ENCODE measurements at places on chromosomes 11 and 22. TPM values are rescaled to one million over a fixed set of nuclear protein-coding genes. Genes with fewer than 3 reads are reported as not detected.

DNA sequence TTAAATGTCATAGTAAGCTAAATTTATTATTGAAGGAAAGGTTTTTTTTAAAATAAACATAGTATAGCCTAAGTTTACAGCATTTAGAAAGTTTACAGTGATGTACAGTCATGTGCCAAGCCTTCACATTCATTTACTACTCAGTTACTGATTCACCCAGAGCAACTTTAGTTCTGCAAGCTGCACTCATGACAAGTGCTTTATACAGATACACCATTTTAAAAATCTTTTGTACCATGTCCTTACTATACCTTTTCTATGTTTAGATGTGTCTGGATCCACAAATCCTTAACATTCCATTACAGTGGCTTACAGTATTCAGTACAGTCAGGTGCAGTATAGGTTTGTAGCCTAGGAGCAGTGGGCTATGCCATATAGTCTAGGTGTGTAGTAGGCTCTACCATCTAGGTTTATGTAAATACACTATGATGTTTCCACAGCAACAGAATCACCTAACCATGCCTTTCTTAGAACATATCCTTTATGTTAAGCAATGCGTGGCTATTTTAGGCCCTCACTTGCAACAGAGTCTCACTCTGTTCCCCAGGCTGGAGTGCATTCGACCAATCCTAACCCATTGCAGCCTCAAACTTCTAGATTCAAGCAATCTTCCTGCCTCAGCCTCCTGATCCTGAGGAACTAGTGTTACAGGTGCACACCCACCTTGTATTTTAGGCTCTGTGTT is 79.5 kb upstream of the SLC25A18 start:
- DNase-seq = no peak

GRCh38 chr22:46042786-46043185 is 65.8 kb upstream of the WNT7B start:
- DNase-seq = no peak

- no peak for DNase-seq
Observed at GRCh38 chr11:69144316-69145049, 11.3 kb upstream of the SMIM38 start.

DNA sequence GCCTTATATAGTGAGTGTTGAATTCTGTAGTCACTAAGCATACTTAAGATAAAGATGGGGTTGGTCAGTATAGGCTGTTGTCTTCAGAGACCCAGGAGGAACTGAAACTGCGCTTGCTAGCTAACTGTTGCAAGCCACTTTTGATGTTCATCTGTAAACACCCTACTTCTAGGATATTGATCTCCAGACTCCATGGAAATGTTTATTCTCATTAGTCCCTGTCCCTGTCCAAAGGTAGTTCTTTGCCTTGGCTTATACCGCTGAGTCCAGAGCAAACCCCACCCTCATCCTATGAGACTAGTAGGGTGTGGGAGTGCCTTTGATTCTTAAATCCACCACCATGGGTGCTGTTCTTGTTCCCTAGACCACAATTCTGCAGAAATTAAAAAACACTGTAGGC is 36.4 kb downstream of the DEPDC5 start:
- DNase-seq = no peak

- DNase-seq = no peak
Observed at GRCh38 chr22:45861259-45861658, 115.7 kb downstream of the WNT7B start.

DNA sequence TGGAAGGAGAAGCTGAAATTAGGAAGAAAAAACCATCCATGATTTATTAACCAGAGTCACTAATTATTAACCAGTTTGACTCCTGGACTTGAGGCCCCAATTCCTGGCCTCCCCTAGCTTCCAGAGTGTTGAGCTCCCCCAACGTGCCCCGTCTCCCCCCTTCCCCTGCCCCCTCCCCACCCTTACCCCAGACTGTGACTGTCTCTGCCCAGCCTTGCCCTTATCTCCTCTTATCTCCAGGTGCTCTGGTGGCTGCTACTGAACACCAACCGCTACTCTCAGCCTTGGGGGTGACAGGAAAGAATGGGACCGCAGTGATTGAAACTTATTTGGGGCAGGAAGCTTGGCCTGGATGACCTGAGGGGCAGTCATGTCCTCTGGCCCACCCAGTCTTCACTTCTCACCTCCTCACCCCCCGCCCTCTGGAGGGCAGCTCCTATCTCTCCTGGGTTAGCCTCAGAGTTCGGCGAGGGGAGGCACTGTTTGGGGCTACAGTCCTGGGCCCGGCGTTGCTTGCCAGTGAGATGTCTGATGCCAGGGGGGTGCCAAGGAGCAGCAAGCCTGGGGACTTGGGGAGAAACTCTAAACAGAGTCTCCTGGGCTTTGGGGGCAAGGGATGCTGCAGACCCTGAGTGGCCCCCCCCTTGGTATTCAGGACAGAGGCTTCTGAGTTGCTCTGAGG is 15.5 kb downstream of the NECTIN1 start:
- no peak for DNase-seq

- no peak for DNase-seq
Observed at GRCh38 chr11:82631722-82632630, 101.7 kb downstream of the FAM181B start.

GRCh38 chr11:92246630-92247029 is 22.0 kb downstream of the FAT3 start:
- DNase-seq = no peak

DNA sequence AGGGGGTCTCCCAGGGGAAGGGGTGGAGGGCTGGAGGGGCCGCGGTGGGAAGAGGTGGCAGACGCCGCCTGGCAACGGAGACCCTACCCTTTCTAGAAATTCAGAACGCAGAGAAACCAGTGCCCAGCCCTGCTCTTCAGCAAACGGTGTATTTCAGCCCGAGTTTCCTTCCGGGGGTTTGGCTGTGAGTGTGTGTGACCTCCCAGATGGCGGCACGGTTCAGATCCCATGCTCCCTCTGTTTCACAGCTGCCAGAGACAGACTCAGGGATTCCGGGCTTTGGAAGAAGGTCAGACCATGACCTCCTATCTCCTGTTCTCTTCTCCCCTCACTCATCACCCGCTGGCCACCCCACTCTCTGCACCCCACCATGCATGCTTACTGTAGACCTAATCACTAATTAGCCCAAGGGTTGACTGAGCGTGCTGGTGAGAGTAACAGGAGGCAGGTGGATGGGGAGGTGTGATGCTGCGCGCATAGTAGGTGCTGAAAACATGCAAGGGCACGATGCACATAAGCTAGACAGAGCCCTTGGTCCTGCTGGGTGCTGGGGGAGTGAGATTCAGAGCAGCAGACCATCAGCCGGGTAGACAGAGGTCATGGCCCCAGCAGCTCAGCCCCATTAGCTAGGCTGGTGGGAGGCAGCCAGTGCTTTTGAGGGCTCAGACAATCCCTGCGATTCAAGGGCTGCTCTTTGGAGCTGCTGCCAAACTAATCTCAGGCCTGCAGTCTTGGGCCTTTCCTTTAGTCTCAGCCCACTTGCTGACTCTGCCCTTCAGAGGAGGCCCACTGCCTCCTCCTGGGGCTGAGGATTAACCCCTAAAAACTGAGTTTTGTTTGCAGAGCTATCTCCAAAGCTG is 256.5 kb upstream of the CADM1 start:
- no peak for DNase-seq

GRCh38 chr22:42553475-42554361 is at the start of gene SERHL2:
Gene SERHL2 (plus strand): TSS chr22:42553956. CDS start chr22:42554021, 65 bp downstream.
- DNase-seq = peak; percentile 97

DNA sequence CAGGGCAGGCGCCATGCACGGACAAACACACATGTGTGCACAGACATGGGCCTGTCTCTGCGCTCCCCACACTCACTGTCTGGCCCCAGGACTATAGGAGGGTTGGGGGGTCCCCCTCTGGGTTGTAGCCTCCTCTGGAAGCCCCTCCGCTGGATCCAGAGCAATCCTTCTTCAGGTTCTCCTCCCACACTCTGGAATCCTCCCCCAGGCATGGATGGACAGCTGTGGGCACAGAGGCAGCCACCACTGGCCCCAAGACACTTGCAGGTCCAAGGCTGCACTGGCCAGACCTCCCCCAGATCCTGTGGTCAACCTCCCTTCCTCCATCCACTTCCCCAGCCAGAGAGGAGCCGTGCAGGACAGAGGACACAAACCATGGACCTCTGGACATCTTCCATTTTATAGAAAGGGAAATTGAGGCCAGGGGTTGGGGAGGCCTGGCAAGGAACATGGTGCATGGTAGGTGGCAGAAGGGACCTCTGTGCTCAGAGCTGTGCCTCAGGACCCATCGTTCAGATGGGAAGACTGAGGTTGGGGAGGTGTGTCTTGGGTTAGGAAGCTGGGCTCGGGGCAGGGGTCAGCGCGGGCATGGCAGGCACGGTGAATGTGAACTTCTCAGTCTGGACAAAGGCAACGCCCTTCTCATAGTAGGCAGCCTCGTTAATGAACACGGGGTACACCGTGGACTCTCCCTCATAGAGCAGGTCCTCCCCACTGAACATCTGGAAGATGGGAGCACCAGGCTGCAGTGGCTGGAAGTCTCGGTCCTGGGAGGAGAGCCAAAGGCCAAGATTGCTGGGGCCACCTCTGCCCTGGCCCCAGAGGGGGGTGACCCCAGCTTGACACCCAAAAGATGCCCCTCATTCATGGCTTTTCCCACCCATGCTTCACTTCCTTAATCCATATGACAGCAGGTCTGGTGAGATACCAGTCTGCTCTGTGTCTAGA is 2.9 kb upstream of the TBX10 start:
- no peak for DNase-seq

DNA sequence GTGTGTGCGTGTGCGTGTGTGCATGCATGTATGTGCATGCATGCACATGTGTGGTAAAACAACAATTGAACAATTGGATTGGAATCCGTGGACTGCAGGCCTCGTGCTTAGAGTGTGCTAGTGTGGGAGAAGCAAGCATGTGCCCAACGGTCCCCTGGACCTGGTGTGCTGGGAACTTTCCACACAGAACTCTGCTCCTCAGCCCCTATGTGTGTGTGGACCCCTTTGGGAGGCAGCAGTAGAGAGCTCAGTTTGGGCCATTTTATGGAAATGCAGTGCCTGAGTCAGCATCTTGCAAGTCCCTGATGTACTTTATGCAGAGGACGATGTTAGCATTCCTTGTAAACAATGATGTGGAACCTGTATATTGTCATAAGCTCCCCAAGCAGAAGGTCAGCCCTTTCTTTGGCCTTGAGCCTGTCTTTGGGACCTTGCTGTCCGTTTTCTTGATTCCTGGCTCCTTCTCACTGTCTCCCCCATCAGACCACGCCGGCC is 167.3 kb downstream of the TBC1D22A start:
- DNase-seq = no peak

DNA sequence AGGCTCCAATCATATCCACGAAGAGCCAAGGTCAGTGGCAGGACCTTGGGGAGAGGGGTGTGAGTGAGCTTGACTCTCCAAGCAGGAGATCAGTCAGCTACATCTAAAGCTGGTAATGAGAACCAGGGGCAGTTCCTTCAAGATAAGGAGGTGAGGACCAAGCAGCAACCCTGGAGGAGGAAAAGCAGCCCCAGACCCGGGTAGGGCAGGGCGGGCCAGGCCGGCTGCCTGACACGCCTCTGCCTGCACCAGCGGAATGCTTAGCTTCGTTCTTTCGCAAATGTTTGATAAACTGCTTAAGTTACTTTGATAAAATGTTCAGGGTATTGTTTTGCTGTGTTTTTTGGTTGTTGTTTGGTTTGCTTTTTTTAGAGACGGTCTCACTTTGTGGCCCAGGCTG is 18.7 kb upstream of the FADD start:
- no peak for DNase-seq

GRCh38 chr11:128735935-128736605 is 42.2 kb downstream of the FLI1 start:
- peak; percentile 69 for DNase-seq

DNA sequence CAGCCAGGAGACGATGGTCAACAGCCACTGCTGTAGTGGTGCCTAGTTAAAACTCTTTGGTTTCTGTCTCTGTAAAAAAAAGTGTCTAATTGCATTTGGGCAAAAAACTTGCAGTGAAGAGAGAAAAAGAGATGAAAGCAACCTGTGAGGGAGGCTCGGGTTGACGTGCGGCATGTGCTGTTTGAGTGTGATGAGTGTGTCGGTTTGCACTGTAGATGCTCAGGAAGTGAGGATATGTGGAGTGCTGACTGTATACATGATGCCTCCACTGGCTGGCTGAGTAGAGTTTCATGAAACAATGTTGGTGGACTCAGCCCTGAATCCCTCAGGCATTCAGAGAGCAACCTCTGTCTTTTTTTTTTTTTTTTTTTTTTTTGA is 4.3 kb upstream of the DGCR6L start:
- peak; percentile 82 for DNase-seq

- DNase-seq = no peak
Observed at GRCh38 chr11:121692236-121692635, 239.5 kb upstream of the SORL1-AS1 start.

DNA sequence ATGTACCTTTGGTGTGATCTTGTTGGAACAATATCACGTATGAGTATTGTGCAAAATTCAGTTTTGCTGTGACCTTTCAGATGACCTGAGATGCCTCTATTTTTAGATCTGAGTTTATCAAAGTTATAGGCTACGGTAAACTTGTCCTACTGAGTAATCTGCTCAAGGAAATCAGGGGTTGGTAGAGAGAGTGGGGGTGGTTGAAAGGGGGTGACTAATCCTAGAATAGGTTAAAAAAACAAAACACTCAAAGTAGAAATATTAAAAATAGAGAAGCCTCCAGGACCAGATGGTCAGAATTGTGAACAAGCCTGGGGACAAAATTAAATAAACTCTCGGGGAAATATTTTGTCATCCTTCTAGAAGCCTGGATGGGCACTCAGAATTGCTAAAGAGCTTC is 59.9 kb upstream of the C11orf87 start:
- no peak for DNase-seq

DNA sequence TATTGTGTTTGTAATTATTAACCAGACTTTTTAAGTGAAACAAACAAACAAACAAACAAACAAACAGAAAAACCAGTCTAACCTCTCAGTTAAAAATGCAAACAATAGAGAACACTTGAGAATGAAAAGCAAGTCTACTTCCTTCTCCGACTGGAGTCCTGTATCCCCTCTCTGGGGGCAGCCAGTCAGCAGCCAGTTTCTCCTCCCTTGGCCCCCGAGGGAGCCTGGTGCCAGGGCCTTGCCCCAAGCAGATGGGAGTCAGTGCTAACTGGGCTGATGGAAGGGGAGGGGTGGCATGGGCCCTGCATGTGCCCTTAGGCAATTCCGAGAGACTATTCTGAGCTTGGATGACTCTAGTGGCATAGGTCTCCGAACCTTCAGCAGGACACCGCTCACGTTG is 137.2 kb downstream of the GRIK4 start:
- no peak for DNase-seq

GRCh38 chr11:2525941-2526807 is 81.4 kb downstream of the KCNQ1 start:
- DNase-seq = no peak

GRCh38 chr22:50459496-50460140 is 15.2 kb downstream of the SBF1 start:
- DNase-seq = no peak

GRCh38 chr22:29623059-29623458 is 19.6 kb downstream of the NF2 start:
- no peak for DNase-seq

- no peak for DNase-seq
Observed at GRCh38 chr22:28773461-28773867, 969 bp downstream of the CCDC117 start.

The DEUP1 gene
- total RNA-seq = not detected

The LIF gene
- total RNA-seq = 511 TPM

The FADD gene
- total RNA-seq = 44.4 TPM

The OR8G1 gene
- not detected for total RNA-seq

The KRTAP5-2 gene
- total RNA-seq = not detected

The ISX gene
- total RNA-seq = not detected

The NADSYN1 gene
- total RNA-seq = 101 TPM

The PATE4 gene
- not detected for total RNA-seq

The NOX4 gene
- not detected for total RNA-seq

The MYO18B gene
- total RNA-seq = 0.40 TPM

The INS gene
- not detected for total RNA-seq

The HTR3B gene
- not detected for total RNA-seq

The THY1 gene
- 1.8 TPM for total RNA-seq

The LRRC56 gene
- 2.3 TPM for total RNA-seq

The BTG4 gene
- not detected for total RNA-seq

The DGCR6 gene
- 1.5 TPM for total RNA-seq
